Esophagus mucosa (tissue), 1 donor: ENCODE measurements at places on chromosomes 6 and 20. TPM values are rescaled to one million over a fixed set of nuclear protein-coding genes. Genes with fewer than 3 reads are reported as not detected.

DNA sequence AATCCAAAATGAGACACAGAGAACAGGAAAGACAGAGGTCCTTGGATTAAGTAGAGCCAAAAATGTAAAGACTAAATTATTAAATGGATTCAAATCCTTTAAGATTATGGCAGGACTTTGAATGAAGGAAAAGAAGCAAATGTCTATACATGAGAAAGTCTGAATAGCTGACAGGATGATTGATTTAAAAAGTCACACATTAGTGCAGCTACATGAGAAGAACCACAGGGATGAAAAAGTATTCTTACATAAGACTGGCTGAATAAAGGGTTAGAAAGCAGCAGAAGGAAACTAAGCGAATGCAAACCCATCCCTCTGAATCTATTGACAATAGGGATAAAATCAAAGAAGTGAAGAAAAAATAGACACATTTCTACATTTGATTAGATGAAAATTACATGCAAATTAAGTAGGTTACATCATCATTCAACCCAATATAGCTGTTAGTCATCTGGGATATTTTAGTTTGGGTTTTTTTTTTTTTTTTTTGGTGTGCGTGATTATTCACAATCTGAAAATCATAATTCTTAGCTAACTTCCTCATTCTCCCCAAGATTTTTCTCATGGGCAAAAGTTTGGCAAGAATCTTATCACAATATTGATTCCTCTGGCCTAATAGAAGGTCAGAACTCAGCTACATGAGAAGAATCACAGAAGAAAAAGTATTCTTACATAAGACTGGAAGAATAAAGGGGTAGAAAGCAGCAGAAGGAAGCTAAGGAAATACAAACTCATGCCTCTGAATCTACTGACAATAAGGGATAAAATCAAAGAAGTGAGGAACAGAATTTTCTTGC is 845.4 kb downstream of the HACE1 start:
- ATAC-seq, result no peak

Gene TNFRSF6B
- total RNA-seq, result 4.5 TPM

Gene DDO
- 0.08 TPM for total RNA-seq

Gene PNPLA1
- total RNA-seq, result 0.20 TPM

Gene SLC22A2
- not detected for total RNA-seq
